Activated T-helper 1 cell treated with Interleukin-2 at 50 U/mL for 16 hours (primary cell): ENCODE measurements at places on chromosomes 4 and X.

DNA sequence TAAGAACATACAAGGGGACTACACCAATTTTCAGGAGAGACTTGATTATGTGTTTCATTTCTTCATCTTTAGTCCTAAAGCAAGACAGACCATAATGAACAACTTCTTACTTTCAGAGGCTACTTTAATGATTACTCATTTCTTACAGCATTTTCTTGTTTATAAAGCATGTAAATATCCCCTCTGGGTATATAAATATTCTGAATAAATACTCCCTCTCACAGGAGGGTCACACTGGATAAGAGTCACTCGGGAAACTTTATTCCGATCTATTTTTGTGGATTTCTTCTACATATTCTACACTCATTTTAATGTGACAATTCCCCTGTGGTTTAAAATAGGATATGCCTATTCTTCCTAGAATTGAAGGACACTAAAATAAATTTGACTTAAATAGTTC lies 228.9 kb upstream of the RPS6KA3 start:
- DNase-seq, result no peak

DNA sequence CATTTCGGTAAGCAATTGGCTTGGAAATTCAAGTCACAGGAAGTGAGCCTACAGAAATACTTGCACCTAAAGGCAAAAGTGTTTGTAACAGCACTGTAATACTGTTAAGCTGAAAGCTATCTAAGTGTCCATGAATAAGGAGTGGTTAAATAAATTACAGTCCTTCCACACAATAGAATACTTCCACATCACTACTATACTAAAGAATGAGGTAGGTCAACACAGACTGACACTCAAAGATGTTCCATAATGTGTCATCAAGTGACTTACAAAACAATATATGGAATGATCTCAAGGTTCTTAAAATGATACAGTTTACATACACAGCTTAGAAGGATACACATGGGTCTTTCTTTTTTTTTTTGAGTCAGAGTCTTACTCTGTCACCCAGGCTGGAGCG lies 27.0 kb downstream of the SLC10A6 start:
- no peak for DNase-seq

DNA sequence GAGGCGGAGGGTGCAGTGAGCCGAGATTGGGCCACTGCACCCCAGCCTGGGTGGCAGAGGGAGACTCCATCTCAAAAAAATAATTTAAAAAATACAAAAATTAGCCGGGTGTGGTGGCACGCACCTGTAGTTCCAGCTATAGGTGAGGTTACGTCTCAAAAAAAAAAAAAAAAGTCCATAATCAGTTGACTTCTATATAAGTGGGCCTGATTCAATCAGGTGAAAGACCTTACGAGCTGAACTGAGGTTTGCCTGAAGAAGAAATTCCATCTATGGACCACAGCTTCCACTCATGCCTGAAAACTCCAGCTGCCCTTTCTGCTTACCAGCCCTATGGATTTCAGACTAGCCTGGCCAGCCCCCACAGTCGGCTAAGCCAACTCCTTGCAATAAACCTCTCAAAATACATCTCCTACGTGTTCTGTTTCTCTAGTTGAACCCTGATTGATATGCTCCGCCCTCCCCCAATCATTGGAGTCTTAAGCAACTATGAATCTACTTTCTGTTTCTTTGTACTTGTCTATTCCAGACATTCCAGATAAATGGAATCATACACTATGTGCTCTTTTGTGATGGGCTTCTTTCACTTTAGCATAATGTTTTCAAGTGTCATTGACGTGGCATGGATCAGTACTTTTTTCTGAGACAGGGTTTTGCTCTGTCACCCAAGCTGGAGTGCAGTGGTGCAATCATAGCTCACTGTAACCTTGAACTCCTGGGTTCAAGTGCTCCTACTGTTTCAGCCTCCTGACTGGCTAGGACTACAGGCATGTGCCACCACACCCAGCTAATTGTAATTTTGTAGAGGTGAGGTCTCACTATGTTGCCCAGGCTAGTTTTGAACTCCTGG lies 36.6 kb downstream of the SAT1 start:
- no peak for DNase-seq

GRCh38 chr4:16865897-16866283 lies 32.6 kb downstream of the LDB2 start:
- DNase-seq, result no peak

DNA sequence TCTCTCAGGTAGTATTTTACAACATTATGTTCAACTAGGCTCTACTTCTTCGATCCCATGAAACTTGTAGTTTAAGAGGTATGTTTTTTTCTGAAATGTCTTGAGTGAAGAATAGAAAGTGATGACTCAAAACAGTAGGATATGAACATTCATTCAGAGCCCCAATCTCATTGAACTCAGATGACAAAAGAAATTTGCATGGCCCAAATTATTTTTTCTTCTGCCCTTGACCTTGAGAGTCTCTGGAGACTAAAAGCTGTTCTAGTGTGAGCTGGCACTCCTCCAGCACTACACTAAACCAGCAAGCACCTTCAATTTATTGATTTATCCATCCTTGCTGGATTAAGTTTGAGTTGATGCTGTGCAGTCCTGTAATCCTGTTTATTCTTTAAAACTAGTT lies 4.0 kb downstream of the DCLK2 start:
- no peak for DNase-seq
